ENCODE measurements at places on chromosomes 4 and X.

DNA sequence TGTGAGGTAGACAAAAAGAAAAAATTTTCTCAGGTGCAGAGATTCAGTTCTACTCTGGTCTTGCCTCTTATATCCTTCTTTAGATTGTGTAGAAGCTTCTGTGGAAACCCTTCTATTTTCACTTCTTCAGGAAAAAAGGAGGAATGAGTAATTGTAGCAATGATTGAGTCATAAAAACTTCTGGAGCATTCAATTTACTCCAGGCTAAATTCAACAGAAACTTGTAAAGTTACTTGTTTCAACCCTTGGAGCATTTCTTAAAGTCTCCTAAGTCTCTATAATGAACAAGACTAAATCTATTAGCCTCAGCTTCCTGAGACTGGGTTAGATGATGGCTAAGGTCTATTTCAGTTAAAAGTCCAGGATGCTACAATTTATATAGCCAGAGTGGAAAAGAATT lies 29.9 kb downstream of the BOD1L1 start:
- DNase-seq, result no peak

DNA sequence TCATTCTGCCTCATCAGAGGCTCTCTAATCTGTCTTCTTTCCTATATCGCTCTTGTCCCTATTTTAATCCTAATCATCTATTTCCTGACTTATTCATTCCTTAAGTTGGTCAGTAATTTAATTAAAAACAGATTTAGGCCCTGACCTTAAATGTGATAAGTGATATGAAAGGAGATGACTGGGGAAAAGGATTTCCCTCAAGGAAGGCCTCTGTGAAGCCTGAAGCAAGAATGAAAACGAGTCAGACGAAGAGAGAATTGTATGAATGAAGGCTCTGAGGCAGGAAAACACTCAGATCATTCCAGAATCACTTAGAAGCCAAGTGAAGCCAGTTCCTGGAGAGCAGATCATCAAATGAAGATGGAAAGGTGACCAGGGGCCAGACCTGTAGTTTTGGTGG lies 22.1 kb downstream of the PKD2 start:
- no peak for DNase-seq

DNA sequence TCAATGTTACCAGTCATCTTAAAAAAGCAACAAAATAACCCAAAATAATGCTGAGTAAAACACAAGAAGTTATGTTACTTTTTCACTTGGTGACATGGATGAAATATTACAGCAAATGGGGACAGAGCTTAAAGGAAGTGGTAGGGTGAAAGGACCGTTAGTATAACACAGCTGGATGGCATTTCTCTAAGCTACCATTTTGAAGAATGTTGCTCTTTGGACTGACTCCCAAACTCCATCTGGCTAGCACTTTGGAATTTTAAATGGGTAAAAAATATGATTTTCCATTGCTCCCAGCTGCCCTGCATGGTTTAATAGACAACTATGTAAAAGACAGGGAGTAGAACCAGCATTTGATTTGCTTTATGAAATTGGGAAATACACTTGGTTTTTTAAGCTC lies 27.6 kb downstream of the CLCN5 start:
- DNase-seq, result no peak

DNA sequence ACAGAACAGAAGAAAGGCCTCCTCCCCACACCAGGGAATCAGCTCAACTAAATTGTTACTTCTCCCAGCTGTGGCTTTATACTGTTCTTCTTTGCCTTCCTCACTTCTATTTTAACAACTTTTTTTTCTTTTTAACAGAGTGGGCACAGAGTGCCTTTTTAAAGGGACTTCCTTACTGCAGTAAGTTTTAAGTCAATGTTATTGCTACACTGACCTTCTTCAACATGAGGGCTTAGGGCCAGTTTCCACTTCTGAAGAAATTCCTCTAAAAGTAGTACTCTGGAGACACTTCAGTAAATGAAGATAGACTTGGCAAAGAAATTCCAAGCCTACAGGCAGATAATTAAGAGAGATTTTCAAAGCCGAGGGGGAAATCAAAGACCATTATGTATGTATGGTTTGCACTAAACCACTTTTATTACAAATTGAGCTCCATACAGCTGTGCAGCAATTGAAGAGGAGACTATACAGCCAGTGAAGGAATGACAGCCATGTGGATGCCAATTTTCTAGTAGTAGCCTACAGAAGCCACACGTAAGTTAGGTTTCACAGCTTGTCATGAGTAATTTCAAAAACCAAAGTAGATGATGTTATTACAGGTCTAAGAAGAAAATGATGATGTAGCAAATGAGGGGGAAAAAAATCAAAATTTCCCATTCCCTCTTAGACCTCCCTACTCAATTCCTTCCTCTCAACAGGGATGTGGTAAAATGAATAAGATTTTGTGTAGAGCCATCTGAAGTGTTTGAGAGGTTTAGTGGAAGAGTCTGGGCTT lies 36.9 kb upstream of the RASGEF1B start:
- no peak for DNase-seq

DNA sequence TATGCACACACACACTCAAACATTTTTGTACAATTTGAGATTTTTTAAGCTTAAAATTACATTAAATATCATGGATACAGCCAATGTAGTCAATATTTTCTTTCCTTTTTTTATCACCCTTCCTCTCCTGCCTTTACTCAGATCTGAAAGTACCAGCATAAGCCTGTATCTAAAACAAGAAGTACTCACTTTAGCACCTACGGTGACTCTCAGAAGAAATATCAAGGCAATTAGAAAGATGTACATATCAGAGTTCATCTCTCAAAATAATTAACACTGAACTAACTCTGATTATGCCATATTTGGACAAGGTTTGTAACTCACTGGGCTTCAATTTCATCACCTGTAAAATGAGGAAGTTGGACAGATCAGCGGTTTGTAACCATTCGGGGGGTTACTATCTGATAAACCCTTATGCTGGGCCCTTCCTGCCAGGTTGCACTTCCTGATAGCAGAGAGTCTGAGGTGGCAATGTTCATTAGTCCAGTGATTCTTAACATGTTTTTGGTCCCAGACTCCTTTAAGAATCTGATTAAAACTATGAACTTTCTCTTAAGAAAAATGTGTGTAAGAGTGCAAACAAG lies 5.7 kb upstream of the GPR174 start:
- no peak for DNase-seq

DNA sequence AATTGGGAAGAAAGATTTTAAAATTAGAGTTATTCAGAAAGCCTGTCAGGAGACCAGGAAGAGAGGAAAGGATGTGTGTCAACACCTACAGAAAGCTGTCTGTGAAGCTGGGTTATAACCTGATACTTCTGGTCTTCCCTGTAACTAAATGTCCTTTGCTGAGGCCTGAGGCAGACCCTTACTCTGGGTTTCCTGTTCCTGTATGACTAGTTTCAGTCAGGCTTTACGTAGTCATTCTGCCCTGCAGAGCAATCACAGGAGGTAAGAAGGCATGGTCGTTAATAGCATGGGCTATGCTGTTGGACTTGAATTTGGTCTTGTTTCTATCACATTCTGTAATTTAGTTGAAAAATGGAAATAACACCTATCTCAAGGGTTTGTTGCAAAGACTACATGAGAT lies 110.5 kb upstream of the IGFBP7 start:
- no peak for DNase-seq

DNA sequence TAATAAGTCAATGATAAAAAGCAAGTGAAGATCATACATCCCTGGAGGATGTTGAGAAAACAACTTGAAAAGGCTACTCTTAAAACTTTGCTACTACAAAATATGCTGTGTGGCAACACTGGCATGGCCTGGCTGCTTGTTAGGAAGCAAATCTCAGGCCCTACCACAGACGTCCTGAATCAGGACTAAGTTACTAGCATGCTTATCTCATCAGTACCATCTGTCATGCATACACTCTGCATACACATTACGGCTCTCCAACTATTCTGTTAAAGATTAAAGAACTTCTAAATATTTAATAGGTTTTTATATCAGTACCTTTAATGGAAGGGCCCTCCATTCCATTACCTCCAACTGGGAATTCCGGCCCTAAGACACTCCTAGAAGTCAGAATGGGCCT lies 8.2 kb downstream of the PAPSS1 start:
- DNase-seq, result no peak

- DNase-seq, result no peak
Observed at GRCh38 chr4:82865592-82865991, 25.4 kb downstream of the SEC31A start.

DNA sequence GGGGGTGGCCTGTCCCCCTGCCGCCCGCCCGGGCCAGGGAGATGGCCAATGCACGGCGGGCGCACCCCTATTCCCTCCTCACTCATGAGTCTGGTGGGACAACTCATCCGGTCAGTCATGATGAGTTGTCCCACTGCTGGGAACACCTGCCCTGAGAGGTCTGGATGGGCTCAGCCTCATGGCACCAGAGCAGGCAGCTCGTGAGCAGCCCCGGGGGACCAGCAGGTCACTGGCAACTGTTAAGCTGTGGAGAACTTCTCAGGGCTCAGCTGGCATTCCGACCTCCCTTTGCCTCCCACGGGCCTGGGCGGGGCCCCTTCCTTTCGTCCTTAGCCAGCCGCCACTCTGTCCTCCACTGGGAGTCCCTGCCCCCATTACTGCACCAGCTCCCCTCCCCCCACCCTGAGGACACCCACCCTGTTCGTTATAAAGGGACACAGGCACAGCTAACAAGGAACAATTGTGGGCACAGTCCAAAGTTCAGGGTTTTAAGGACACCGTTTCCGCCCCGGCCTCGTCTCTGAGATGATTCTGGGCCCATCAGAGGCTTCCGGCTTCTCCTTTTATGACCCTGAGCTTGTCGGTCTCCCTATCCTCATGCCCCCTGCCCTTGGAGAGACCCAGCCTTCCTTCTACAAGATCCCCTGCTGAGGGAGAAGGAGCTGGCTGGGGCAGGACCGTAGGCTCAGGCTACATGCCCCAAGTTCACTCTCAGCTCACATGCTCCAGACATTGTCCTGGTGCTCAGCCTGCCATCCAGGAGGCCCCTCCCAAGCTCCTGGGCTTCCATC lies 14.6 kb upstream of the KIAA0232 start:
- no peak for DNase-seq

- no peak for DNase-seq
Observed at GRCh38 chr4:118327554-118328241, 25.1 kb downstream of the PRSS12 start.

DNA sequence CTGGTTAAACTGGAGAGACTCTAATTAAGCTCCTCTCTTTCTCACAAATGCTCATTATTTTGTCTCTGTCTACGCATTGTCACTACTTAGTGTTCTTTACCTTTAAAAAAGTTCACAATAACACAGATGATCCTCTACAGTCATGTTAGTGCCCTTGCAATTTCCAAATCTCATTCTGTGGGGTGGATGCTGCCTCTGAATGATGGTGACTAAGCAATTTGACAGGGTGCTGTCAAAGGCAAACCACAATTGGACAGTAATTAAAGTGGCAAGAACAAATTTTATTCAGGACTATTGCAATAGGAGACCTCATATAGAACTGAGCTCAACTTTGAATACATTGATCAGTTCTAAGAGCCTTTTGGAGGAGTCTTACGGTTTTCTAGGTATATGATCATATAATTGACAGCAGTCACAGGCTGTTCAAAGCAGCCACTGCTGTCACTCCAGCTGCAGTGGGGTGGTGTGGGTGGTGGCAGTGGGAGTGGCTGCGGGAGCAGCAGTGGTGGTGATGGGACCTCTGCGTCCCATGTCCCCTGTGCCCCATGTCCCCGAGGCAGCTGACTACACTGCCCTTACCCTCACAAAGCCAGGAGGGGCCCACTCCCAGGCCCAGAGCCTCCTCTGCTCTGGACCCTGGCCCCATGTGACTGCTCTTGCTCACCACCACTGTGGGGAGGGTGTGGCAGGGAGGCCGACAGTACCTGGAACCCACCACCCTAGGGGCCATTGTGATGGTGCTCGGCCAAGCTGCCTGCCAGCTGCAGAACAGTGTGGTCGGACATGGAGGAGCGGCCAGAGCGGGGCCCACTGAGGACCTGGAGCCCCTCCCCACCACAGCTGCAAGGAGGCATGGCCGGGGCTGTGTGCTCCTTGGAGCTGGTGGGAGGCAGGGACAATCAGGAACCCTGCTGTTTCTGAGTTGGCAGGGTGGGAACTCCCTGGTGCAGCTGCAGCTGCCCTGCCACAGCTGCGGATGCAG lies 30.4 kb upstream of the PAGE1 start:
- no peak for DNase-seq

DNA sequence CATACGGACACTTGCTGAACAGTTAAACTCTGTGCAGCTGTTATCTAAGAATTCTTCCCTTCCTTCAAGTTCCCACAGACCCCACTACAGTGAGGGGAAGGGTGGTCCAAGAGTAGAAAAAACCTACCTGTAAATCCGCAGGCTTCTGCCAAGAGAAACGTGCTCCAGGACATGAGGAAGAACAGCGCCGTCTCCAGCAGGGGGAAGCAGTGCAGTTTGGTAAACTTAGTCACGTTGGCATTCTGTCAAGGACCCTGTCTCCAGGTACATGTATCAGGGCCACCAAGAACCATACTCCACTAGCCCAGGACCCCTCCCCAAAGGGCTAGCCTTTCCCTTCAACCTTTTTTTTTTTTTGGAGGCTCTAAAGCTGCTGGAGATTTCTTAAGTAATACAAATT lies 79.9 kb downstream of the CHST7 start:
- DNase-seq, result no peak

- DNase-seq, result no peak
Observed at GRCh38 chr4:64889906-64890610, 480.8 kb upstream of the TECRL start.

- no peak for DNase-seq
Observed at GRCh38 chr4:168437192-168437943, 42.9 kb downstream of the DDX60L start.

DNA sequence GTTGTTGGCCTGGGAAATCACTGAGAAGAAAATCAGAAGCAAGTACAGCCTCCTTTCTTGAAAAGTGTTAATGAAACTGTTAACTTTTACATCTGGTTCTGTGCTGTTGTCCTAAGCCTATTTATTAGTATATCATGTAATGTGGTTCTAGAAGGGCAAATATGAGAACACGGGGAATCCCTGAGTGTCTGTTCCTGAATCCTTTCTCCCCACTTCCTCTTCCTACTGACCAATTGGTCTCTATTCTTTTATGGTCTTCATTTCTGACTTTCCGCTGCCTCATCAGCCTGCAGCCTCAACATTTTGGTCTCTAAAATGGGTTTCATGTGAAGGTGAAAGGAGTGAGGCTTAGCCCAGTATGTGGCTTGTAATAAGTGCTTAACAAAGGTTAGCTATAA lies 159.9 kb upstream of the MAMLD1 start:
- DNase-seq, result no peak

DNA sequence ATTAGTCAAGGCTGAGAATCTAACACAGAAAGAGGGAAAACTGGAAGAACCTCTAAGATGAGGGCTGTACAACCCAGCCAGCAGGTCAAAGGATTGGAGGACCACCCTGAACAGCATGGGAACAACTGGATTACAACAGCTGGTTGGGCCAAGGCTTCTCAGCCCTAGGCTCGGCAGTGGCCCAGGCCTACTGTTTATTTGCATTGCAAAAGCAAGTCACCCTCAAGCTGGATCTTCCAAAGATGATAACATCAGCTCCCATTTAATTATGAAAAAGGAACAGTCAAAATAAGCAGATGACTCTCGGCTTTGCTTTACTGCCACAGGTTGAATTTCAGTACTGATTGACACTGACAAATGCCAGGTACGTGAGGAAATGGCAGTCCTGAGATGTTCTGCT lies 61.8 kb downstream of the GPC3 start:
- DNase-seq, result no peak

All from esophagus muscularis mucosa (tissue), 4 donors.